ENCODE measurements at places on chromosomes 7 and 10. TPM values are rescaled to one million over a fixed set of nuclear protein-coding genes. Genes with fewer than 3 reads are reported as not detected.

DNA sequence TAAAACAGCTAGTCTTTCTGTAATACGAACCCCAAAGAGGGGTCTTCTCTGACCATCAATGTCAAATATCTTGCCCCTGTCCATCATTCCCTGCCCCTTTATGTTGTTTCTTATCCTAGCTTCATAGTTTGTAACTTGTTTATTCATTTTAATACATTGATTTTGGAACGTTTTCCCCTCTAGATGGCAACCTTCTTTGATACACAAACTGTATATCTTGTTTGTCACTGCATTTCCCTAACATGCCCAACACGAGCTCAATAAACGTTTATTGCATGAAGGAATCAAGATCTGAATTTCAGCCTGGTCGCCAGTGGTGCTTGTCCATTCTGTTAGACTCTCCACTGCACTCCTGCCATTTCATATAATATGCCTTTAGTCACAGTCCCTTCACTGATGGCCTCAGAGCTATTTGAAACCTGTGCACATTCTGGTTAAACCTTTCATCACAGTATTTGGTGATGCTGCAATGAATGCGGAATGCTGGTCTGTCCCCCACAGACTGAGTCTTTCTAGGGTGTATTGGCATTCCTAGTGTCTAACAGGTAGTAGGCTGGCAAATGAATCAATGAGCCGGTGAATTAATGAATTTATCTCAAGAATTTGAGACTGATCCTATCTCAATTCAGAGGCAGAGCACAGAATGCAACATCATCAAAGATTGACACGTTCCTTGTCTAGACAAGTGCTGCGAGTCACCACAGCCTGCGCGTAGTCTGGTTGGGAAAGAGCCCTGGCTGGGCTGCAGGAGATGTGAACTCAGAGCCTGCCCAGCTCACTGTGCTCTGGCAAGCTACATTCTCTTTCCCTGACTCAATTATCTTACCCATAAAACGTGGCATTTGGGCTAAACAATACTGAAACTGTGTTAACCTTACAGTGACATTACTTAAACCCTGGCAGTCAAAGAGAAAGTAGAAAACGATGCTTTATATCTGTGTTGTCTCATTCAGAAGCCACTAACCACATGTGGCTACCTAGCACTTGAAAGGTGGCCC is 55.2 kb upstream of the FRMD4A start:
- H3K36me3 ChIP-seq, result no peaks in the 10 kb centered on the region
- no peak for DNase-seq
- no peak overlapping the region for H3K4me3 ChIP-seq
- H3K27me3 ChIP-seq, result no peaks in the 10 kb centered on the region

DNA sequence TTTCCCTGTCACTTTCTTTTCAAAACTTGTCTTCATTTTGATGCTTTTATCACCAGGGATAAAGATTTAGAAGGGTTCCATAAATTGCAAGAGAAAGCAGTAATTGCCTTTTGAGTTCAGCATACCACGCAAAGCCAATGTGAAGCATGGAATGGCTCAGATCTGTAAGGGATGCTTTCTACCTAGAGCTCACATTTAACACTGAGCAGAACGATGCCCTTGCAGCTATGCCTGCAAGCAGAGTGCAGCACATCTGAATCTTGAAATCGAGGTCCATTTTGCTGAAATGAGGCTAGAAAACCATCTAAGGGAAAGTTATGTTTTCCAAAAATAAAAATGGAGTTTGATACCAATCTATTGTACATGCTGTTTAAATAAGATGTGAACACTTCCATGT is 171.2 kb upstream of the CELF2 start:
- no peaks in the 10 kb centered on the region for H3K4me1 ChIP-seq
- H3K27me3 ChIP-seq, result no peaks in the 10 kb centered on the region
- no peak overlapping the region for H3K4me3 ChIP-seq

The AOAH gene
- 8.6 TPM for total RNA-seq

The DMBT1 gene
- not detected for total RNA-seq

The APBB1IP gene
- total RNA-seq, result 13.9 TPM
